Endothelial cell of umbilical vein (primary cell): ENCODE measurements at places on chromosomes 1 and 21. TPM values are rescaled to one million over a fixed set of nuclear protein-coding genes. Genes with fewer than 3 reads are reported as not detected.

The MGST3 gene
- total RNA-seq = 164 and 196 TPM in 2 replicates

The MROH9 gene
- not detected in 2 replicates for total RNA-seq

The CR2 gene
- not detected in 2 replicates for total RNA-seq

The ASPM gene
- total RNA-seq = 44.6 and 55.1 TPM in 2 replicates

The FMN2 gene
- total RNA-seq = not detected in 2 replicates

The RGS8 gene
- not detected in 2 replicates for total RNA-seq

The MTMR11 gene
- total RNA-seq = 7.8 and 11.2 TPM in 2 replicates

The LYST gene
- 8.9 and 9.6 TPM in 2 replicates for total RNA-seq

The CNR2 gene
- not detected in 2 replicates for total RNA-seq

The TLR5 gene
- total RNA-seq = 0.15 and 0.16 TPM in 2 replicates

The DVL1 gene
- 36.5 and 40.7 TPM in 2 replicates for total RNA-seq

The RGS5 gene
- total RNA-seq = 770 and 1,035 TPM in 2 replicates

The TM2D1 gene
- total RNA-seq = 37.5 and 46.1 TPM in 2 replicates

The RAD54L gene
- total RNA-seq = 18.9 and 19.7 TPM in 2 replicates

The C1orf185 gene
- not detected in 2 replicates for total RNA-seq

The PDZK1 gene
- 0.58 TPM in 1 of 2 replicates, not detected in the other for total RNA-seq

The PRELP gene
- total RNA-seq = not detected in 2 replicates
